ENCODE measurements at places on chromosomes 2 and 18.

- DNase-seq: no peak
These were observed 61.7 kb downstream of the ACKR3 start for GRCh38 chr2:236631281-236631855.

GRCh38 chr2:231185050-231185725, 13.2 kb upstream of the ARMC9 start:
- no peak for DNase-seq

GRCh38 chr2:74602586-74603281, 45.4 kb downstream of the M1AP start:
- no peak for DNase-seq

GRCh38 chr2:207491086-207491485, 38.7 kb upstream of the CREB1 start:
- DNase-seq: no peak

- DNase-seq: no peak
These were observed 33.8 kb downstream of the GREB1 start for GRCh38 chr2:11567631-11568031.

DNA sequence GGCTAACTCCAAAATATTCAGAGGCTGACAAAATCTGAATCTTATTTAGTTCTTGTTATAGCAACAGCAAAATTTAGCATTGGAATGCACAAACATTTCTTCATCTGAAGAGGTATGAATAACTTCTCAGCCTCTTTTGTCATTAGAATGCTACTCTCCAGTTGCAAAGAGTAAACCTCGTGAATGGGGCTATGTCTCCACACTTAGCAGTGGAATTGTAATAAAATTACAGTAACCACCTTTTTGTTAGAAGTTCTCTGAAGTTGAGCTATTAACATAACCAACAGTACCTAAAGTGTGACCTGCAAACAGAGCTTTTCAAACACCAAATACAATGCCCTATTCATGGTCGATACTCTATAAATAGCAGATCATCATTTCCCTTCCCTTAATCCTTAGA, 50.2 kb upstream of the GALNT3 start:
- no peak for DNase-seq

DNA sequence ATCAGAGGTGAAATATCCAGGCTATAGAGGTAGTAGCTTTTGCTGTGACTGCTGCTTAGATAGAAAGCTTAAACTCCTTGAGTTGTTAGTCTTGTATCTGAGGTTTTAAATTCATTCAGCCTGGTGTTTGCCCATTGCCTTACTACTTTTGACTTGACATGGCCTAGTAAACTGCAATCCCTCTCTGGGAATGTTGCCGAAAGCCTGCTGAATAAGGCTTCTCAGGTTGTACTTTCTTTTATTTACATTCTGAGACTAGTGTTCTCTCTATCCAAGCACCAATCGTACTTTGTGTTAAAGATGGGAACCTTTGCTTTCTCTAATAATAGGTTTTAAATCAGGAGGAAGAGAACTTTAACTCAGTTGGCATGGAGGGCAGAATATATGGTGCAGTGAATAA, 357.6 kb upstream of the CWC22 start:
- no peak for DNase-seq

Data from body of pancreas (tissue), 4 donors.